ENCODE measurements at places on chromosomes 12 and 14.
A peak's percentile ranks its signal among the peaks of the same experiment; 100 is the strongest.

DNA sequence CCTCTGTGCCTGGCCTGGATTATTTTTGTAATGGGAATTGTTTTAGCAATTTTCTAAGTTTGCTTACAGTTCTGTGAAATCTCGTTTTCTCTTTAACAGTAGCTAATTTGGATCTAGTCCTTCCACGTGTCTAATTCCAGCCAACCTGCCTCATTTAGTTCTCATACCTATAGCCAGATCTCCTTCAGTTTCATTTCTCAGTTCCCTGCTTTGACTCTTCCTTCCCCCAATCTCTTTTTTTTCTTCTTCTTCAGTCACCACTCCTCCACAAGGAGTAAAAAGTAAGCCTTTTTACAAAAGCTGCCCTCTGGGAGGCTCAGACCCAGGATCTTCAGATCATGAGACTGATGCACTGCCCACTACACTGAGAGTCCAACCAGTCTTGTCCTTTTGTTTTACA lies 1.4 kb downstream of the THTPA start:
- DNase-seq = no peak

GRCh38 chr12:46682148-46682547 lies 143.6 kb downstream of the SLC38A4 start:
- no peak for DNase-seq

GRCh38 chr14:50038398-50039119 lies 77.8 kb downstream of the VCPKMT start:
- peak; percentile 69 for DNase-seq

GRCh38 chr12:105977652-105978051 lies 161.1 kb downstream of the NUAK1 start:
- peak; percentile 85 for DNase-seq

- DNase-seq = peak; percentile 65
Measured at GRCh38 chr12:41962171-41962572, 182.5 kb downstream of the GXYLT1 start.

DNA sequence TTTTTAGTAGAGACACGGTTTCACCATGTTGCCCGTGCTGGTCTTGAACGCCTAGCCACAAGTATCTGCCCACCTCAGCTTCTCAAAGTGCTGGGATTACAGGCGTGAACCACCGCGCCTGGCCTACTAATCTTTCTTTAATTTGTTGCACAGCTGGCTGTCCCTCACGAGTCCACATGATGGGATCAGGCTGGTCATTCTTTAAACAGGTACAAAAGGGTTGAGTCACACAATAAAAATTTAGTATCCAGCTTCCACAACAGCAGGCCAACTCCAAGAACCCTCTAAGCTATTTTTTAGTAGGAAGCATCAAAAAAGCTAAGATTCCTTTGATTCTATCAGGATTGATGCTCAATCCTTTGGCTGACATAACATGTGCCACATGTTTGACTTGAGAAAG lies 17.8 kb downstream of the SINHCAF start:
- no peak for DNase-seq

DNA sequence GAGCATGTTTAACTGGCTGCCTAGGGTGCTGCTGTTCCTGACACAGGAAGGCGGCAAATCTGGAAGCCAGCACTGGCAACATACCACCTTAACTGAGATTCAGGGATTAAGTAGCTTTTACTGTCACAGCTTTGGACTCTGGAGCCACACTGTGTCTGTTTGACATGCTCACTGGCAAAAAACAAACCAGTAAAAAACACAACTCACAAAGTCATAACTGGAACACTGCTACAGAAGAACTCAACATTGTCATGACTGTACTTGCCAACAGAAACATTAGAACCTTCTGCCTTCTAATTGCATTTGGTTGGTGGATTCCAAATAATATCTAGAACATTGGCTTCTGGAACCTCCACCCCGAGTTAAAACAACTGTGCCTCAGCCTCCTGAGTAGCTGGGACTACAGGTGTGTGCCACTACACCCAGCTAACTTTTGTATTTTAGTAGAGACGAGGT lies 117.6 kb downstream of the TTC6 start:
- DNase-seq = no peak

- DNase-seq = peak; percentile 73
Measured at GRCh38 chr12:39157696-39158342, 252.4 kb upstream of the CPNE8 start.

DNA sequence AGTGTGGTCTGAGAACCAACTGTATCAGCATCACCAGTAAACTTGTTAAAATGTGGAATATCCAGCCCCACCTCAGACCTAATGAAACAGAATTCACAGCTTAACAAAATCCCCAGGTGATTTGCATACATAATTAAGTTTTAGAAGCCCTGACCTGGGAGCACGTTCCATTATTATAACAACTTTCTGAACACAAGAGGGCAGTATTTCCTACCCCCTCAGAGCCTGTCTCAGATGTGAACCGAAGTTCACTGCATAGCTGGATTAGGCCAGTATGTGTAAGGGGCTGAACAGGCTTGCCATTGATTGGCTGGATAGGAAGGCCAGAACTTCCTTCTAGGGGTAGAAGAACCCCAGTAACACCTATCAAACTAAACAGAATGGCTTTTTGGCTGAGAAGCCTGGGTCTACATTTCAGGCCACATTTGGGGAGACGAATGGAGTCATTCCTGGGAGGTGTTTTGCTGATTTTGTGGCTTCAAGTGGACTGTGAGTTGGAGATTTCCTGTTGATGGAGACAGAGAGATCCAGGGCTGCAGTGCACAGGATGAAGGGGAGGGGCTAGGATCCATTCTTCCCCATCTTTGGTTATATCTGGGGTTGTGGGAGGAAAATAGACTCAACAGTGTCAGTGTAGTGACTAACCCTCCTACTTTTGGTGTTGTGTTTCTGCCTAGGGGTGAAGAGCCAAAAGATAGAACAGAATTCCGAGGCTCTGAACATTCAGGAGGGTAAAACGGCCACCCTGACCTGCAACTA lies 94.7 kb upstream of the OR4E1 start:
- DNase-seq = peak; percentile 2

DNA sequence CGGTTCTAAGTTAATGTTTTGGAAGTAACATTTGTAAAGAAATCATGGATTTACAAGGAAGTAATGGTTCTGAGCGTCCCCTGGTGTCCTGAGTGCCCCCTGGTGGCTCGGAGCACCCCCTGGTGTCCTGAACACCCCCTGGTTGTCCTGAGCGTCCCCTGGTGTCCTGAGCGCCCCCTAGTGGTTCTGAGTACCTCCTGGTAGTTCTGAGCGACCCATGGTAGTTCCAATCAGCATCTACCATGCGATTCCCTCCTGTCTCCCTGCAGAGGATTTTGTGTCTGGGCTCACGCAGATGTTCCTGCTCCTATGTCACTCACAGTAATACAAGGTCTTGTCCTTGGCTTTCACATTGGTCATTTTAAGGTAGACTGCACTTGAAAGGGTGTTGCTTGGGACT lies 1352.9 kb downstream of the TMEM121 start:
- DNase-seq = no peak

DNA sequence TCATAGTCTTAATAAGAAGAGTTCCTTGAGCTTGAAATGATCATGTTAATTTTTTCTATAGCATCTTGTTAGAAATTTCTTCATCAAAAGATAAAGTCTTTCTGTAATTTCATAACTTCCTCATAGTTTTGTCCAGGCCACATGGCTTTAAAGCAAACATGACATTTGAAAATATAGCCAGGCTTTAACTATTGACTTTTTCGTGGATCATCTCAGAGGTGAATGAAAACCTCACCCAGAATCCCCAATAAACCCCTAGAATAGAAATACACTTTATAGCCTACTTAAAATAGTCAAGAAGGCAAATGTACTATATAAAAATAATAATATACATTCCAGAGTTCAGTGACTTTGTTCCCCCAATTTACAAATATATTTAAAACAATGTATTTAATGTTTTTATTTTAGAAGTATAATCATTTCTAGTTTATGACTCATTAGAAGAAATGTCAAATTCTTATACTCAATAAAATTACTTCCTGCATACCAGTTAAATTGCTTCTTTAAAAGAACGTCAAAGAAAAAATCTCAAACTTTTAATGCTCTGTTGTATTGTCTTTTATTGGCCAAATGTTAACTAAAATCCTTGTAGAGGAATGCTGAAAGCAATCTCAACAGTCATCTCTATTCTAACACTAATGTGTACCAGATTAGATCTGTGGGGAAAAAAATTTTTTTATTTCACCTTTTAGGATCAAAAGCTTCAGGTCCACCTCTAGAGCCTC lies 21.6 kb downstream of the EXOC5 start:
- DNase-seq = no peak

- peak; percentile 32 for DNase-seq
Measured at GRCh38 chr14:101456246-101457175, 104.8 kb upstream of the DIO3 start.

- no peak for DNase-seq
Measured at GRCh38 chr14:99728231-99728920, 44.3 kb downstream of the CYP46A1 start.

GRCh38 chr14:100033347-100034075 lies 31.7 kb upstream of the EVL start:
- DNase-seq = no peak

DNA sequence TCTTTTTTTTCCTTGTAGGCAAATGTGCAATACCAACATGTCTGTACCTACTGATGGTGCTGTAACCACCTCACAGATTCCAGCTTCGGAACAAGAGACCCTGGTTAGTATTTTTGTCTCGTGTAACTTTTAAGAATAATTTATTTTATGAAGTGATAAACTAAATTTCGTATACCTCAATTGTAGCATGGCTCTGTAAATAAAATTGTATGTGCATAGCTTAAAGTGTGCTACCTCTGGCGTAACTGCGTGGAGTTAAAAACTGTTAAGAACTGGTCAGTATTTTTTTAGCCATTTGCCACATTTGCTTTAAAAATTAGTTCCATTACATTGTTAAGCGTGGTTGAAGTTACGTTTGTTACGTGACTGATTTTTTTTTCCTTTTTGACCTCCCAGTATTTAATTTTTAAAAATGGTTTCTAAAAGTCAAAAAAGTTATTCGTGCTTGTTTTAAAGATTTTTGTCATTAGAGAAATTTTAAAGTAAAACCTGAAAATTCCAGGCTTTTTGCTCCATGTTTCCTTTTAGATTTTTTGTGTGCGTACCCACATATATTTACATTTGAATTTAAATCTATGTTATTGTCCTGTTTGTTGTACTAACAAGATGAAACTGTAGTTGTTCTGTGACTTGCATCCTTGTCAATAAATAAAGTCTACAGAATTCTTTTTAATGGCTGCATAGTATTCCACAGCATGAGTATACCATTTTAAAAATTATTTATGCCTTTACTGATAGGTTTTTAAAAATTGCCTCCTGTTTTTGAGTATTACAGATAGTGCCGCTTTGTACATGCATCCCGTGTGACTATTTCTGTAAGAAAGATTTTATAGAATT lies 1.4 kb downstream of the MDM2 start:
- no peak for DNase-seq

- peak; percentile 88 for DNase-seq
Measured at GRCh38 chr12:12398026-12398859, 41.4 kb downstream of the BORCS5 start.

DNA sequence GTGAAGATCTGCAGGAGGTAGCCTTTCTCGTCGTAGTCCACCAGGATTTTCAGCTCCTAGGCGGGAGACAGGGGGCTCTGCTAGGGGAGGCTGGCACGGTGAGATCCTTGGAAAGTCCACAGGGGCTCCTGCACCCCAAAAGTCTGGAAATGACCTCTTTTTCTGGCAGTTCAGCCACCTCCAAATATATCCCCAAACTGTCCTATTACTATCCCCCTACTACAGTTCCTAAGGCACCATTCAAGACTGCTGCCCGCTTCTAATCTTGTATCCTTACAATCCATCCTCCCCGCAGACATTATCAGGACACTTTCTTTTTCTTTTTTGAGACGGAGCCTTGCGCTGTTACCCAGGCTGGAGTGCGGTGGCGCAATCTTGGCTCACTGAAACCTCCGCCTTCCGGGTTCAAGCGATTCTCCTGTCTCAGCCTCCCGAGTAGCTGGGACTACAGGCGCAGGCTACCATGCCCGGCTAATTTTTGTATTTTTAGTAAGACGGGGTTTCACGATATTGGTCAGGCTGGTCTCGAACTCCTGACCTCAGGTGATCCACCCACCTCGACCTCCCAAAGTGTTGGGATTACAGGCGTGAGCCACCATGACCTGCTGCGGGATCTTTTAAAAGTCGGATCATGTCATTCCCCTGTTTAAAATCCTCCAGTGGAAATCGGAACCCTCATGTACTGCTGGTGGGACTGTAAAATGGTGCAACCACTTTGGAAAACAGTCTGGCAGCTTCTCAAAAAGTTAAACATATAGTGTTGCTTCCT lies 18.5 kb downstream of the HPD start:
- DNase-seq = no peak

DNA sequence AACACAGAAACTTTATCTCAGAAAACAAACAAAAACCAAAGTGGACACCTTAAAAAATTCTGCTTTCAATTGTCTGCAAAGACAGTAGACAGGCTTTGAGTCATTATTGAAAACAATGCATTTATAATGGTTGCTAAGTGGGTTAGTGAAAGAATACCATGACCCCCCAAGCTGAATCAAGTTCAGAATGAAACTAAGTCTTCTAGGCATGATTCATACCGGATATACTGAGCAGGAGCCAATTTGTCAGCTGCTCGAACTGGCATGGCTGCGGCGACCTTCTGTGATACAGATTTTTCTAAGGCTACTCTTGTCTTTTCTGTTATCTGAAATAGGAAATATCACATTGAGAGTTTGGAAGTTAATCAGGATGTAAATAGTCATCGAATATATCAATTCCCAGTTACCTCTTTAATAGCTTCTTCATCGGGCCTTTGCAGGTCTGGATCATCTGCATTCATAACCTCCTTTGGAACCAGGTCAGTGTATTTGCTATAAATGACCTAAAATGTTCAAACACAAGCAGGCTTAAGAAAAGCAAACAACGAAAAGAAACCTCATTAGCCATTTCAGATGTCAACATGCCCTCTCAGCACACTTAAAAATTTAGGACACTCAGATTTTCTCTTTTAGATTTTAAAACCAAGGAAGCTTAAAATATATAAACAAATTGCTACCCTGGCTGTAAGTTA lies 22.3 kb downstream of the SNW1 start:
- DNase-seq = peak; percentile 69

DNA sequence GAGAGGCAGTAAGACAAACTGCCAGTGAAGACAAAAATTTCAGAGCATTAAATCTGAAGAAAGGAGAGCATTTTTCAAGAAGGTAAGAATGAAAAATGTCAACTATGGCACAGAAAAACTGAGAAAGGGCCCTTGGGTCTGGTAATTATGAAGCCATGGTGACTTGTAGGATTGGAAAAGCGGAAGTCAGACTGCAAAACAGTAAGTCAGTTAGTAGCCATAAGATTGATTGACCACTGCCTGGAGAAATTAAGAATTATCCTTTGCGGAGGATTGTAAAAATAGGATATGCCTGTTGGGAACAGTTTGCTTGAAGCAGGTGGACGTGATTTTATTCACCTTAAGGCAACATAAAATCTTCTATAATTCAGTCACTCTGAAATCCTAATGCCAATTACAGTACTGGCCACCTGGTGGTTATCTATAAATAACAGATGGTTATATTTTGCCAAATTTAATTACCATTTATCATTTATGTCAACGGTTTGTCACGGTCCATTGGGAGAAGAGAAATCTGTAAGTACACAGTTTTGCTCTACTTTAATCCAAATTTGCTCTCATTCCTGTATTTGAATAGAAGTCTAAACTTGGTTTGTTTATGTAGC lies 127.1 kb upstream of the CNTN1 start:
- DNase-seq = no peak
